ENCODE measurements at places on chromosomes 7 and 10. TPM values are rescaled to one million over a fixed set of nuclear protein-coding genes. Genes with fewer than 3 reads are reported as not detected.

- no peak for DNase-seq
Observed at GRCh38 chr7:131105294-131105798, 222.3 kb upstream of the MKLN1 start.

DNA sequence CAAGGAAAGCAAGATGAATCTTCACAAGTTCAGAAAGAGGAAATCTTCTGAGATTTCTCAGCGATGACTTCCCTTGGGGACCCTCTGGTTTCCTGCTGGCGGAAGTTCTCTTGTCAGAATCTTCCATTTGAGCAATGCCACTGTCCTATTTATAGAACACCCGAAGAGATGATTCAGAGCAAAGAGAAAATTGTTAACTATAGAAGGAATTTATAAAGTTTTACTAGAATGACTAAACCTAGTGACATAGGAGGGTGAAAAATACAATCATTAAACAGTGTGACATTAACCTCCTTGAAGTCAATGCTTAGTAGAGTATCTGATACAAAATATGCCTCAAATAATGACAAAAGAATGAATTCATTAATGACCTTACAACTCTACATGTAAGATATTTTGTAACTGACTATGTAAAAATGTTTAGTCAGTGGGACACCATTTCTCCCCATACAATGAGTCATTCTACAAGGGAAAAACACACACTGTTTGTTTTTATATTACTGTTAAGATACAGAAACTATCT is 206.5 kb upstream of the CNTNAP2 start:
- DNase-seq = no peak

The SRPK2 gene
- 35.5 TPM for total RNA-seq

The PARG gene
- total RNA-seq = 23.9 TPM

DNA sequence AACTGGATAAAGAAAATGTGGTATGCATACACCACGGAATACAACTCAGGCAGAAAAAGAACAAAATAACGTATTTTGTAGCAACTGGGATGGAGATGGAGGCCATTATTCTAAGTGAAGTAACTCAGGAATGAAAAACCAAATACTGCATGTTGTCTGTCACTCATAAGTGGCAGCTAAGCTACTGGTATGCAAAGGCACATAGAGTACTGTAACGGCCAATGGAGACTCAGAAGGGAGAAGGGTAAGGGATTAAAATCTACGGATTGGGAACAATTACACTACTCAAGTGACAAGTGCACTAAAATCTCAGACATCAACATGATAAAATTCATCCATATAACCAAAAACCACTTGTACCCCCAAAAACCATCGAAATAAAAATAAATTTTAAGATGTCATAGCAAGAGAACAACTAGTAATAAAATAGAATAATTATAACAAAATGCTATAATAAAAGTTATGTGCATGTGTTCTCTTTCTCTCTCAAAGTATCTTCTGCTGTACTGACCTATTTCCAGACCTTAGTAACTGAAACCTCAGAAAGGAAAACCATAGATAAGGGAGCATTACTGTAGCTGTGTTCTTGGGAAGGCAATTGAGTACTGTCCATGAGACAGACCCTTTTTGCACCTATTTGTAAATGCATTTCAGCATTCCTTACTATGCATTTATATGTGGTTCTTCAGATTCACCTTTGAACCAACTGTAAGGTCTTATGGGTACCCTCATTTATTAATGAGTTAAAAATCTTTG is 6.7 kb upstream of the NEBL start:
- no peak for DNase-seq

The ASCC1 gene
- total RNA-seq = 32.0 TPM

- DNase-seq = no peak
Observed at GRCh38 chr10:132705173-132705572, 80.8 kb downstream of the NKX6-2 start.

- DNase-seq = no peak
Observed at GRCh38 chr7:134548877-134549276, at the start of gene AKR1B15. TSS of gene AKR1B15 (plus strand) at chr7:134549110. CDS start at chr7:134564620, 15,510 bp downstream.

- DNase-seq = no peak
Observed at GRCh38 chr10:77188000-77188395, 449.6 kb downstream of the KCNMA1 start.

The PRLHR gene
- total RNA-seq = not detected

DNA sequence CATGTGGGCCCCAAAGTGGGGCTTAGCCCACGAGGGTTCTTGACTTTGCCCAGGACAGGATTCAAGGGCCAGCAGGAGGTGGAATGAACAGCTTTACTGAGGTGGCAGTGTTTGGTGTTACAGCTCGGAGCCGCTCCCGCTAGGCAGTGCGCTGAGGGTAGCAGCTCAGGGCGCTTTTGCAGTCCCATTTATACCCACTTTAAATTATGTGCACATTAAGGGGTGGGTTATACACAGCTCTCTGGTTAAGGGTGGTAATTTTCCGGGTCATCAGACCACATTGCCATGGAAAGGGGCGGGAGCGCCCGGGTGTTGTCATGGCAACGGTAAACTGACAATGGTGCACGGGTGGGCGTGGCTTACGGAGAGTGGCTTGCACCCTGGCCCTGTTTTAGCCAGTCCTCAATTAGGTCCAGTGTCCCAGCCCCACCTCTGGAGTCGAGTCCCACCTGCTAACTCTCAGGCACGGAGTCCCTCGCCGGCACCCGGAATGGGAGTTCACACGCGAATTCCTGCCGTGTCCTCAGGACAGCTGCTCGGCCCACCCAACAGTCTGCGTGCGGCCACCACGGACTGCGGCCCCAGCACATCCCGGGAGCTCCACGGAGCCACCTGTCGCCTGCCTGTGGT is 58.2 kb upstream of the PDGFA start:
- DNase-seq = no peak

GRCh38 chr7:73984481-73985205 is 43.3 kb upstream of the ELN start:
- DNase-seq = no peak

The CHN2 gene
- 49.2 TPM for total RNA-seq

Measured in heart right ventricle (tissue), 16 donors.